ENCODE measurements at places on chromosomes 16 and 17. TPM values are rescaled to one million over a fixed set of nuclear protein-coding genes. Genes with fewer than 3 reads are reported as not detected.

The ZPBP2 gene
- not detected for total RNA-seq

The SHBG gene
- total RNA-seq, result 0.33 TPM

The FLYWCH2 gene
- 56.8 TPM for total RNA-seq

The ZFPM1 gene
- total RNA-seq, result 2.1 TPM

The TBC1D3G gene
- total RNA-seq, result not detected
